ENCODE measurements at places on chromosomes 2 and 18. TPM values are rescaled to one million over a fixed set of nuclear protein-coding genes. Genes with fewer than 3 reads are reported as not detected.

GRCh38 chr18:51017140-51017879 lies 12.7 kb upstream of the SMAD4 start:
- no peak for DNase-seq
- H3K4me1 ChIP-seq, result no peaks in the 10 kb centered on the region
- H3K36me3 ChIP-seq, result no peaks in the 10 kb centered on the region
- H3K4me3 ChIP-seq, result no peak overlapping the region

Gene CASP8
- 3.3 TPM for total RNA-seq

DNA sequence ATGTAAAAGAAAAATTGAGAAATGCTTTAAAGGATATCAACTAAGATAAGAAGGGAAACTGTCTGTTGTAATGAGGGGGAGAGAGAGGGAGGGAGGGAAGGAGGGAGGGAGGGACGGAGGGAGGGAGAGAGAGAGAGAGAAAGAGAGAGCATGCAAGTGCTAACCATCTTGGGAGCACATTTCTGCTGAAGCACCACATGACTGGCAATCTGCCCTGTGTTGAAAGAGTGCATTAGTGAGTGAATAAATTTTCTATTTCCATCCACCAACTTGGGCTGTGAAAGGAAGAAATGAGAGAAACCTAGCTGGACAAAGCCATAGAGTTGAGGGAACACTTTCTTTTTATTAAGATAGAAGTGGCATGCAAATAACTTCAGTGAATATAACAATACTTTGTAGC lies 110.7 kb downstream of the TMX3 start:
- DNase-seq, result no peak
- H3K4me1 ChIP-seq, result no peaks in the 10 kb centered on the region
- H3K27me3 ChIP-seq, result no peaks in the 10 kb centered on the region
- H3K4me3 ChIP-seq, result no peak overlapping the region
- no peaks in the 10 kb centered on the region for H3K36me3 ChIP-seq

- no peaks in the 10 kb centered on the region for H3K36me3 ChIP-seq
- peaks cover 45% of the 10 kb centered on the region for H3K4me1 ChIP-seq
- DNase-seq, result no peak
- H3K27ac ChIP-seq, result no peak overlapping the region
- H3K27me3 ChIP-seq, result no peaks in the 10 kb centered on the region
Measured at GRCh38 chr2:55038428-55038827, 11.8 kb downstream of the RTN4 start.

Gene BMP10
- not detected for total RNA-seq

DNA sequence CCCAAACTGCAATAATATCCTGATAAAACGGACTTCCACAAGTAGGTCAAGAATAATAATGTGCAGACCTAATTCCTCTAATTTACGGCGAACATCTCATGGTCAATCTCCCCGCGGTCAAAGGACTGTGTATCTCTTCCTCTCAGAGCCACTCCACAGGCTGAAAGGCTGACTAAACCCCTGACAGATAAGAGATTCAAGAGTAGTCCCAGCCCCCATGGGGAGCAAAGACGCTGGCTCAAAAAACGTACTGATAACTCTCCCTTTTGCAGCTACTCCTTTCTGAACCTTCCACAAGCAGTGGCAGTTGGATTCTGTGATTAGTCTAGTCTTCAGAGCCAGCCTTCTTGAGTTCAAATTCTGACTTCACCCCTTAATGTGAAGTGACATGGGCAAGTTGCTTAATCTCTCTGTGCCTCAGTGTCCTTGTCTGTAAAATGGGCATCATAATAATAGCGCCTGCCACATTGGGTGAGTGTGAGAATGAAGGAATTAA lies 19.7 kb upstream of the IL18R1 start:
- H3K4me1 ChIP-seq, result peaks cover 18% of the 10 kb centered on the region
- no peak for DNase-seq
- H3K36me3 ChIP-seq, result no peaks in the 10 kb centered on the region
- H3K4me3 ChIP-seq, result no peak overlapping the region

- no peaks in the 10 kb centered on the region for H3K27me3 ChIP-seq
- peak overlapping the region; percentile 100 for H3K27ac ChIP-seq
- H3K36me3 ChIP-seq, result peaks cover 49% of the 10 kb centered on the region
- DNase-seq, result peak; percentile 61
Measured at GRCh38 chr2:38750011-38750890, 910 bp downstream of the SRSF7 start.

DNA sequence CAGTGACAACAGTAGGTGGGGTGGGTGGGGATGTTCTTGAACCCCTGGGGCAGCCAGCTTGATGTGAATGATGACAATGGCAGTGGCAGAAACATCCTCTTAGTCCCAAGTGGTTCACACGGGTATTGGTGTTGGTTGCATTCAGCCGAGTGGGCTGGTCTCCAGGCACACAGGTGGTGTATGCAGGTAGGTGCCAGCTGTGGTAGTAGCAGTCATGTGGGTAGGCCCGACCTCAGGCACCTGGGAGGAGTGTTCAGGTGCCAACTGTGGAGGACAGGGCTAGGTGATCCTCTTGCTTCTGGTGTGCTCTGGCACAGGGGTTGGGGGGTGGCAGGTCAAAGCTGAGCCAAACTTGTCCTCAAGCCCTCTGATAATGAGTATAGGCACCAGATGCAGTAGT lies 327.6 kb upstream of the CYP26B1 start:
- no peaks in the 10 kb centered on the region for H3K27me3 ChIP-seq
- DNase-seq, result no peak
- H3K4me3 ChIP-seq, result no peak overlapping the region

DNA sequence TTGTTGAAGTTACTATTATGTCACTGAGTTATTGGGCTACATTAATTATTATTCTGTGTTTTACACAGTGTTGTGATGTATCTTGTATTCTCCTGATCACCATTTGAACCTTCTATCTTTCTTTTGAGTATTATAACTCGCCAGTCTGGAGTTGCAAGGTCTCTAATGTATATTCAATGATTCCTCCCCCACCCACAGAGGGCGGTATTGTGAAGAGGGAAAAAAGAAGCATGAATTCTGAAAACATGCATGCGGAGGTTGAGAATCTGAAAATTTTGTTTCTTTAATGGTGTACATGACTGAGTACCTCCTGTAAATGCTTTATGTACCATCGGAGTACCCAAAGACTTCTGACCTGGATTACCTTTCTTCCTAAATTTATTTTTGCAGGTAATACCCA lies 266.6 kb downstream of the NR4A2 start:
- no peak overlapping the region for H3K27ac ChIP-seq
- no peak for DNase-seq
- no peaks in the 10 kb centered on the region for H3K4me1 ChIP-seq
- no peaks in the 10 kb centered on the region for H3K36me3 ChIP-seq
- H3K27me3 ChIP-seq, result no peaks in the 10 kb centered on the region

Gene DCC
- 0.11 TPM for total RNA-seq

All from heart right ventricle (tissue), 16 donors.